Lung microvascular endothelial cell (primary cell): ENCODE measurements at places on chromosomes 1 and 21. TPM values are rescaled to one million over a fixed set of nuclear protein-coding genes. Genes with fewer than 3 reads are reported as not detected.

GRCh38 chr1:177585302-177586220 lies 384.3 kb downstream of the SEC16B start:
- no peak for DNase-seq

DNA sequence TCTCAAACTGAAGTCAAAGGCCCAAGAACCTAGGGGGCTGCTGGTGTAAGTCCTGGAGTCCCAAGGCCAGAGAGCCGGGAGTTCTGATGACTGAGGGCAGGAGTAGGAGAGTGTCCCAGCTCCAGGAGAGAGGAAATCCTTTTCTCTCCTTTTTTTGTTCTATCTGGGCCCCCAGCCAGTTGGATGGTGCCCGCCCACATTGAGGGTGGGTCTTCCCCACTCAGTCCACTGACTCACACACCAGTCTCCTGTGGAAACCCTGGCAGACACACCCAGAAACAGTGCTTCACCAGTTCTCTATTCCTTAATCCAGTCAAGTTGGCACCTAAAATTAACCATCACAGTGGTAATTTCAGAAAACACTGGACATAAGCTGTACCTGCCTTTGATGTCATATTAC lies 12.7 kb upstream of the WDR26 start:
- peak; percentile 76 for DNase-seq

The FCRL5 gene
- not detected in 2 replicates for total RNA-seq

The DENND4B gene
- 5.7 and 12.3 TPM in 2 replicates for total RNA-seq
